NCI-H146 (cell line): ENCODE measurements at places on chromosomes 1 and 21.
A peak's percentile ranks its signal among the peaks of the same experiment; 100 is the strongest.

DNA sequence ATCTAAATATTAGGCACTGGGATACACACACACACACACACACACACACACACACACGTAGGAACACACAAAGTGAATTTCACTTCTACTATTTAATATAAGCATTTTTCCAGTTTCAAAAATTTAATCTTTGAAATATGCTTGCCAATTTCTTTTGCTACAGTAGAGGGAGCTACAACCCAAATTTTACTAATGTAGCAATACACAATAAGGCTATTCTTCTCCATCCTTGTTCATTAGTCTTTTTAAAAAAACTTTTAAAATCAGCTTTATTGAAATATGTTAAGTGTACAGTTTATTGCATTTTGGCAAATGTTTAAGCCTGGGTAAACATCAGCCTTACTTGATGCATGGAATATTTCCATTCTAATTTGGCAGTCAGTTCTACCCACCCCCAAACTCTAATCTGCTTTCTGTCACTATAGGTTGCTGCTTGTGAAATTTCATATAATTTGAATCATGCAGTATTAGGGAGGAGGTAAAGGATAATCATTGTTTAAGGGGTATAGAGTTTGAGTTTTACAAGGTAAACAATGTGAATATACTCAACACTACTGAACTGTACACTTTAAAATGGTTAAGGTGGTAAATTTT, 93.0 kb upstream of the TENT5C start:
- peak; percentile 1 for DNase-seq

DNA sequence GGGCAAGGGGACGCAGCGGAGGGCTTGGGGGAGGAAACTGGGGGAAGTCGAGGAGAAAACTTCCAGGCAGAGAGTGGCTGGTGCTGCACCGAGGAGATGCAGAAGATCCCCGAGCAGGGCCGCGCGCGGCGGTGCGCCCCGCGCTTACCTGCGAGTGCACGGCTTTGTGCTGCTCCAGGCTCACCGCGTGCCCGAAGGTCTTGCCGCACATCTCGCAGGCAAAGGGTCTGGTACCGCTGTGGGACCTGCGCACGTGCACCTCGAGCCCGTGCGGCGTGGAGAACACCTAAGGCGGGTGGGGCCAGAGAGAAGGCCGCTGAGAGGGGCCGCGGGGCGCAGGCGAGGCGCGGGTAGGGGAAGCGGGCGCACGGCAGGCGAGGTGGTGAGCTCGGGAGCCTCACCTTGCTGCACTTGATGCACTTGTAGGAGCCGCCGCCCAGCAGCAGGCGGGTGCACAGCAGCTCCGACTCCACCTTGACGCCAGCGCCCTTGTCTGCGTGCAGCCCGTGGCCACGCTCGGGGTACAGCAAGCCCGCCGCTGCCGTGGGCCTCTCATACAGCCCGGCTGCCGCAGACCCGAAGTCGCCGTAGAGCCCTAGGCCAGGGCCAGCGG, 6.4 kb downstream of the GFI1 start:
- DNase-seq: no peak

DNA sequence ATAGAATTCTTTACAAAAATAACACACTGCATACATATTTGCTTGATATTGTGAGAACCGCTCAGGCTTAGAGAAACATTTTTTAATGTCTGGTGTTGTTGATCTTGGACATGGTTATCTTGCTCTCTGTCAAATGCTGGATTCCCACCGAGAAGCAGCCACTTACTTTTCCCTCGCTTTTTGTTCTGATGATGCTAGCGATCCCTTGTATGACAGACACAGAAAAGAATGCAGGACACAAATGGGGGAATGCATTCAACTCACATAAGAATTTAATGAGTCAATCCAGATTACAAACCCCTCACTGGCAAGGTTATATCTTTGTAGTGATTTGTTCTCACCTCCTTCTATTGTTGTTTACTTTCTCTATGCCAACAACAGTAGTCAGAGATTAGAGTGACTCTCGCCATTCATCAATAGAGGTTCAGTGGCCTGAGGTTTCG, 76.8 kb upstream of the AKT3 start:
- no peak for DNase-seq

- peak; percentile 24 for DNase-seq
Measured at GRCh38 chr1:183070923-183071618, 47.9 kb downstream of the LAMC1 start.

- DNase-seq: no peak
Measured at GRCh38 chr1:62781841-62782543, 1.9 kb upstream of the ATG4C start.
